ENCODE measurements at places on chromosomes 3 and 15.

- no peak for DNase-seq
These were observed 11.7 kb downstream of the SH2D7 start for GRCh38 chr15:78104119-78104479.

GRCh38 chr3:177647341-177647740 lies 450.1 kb upstream of the TBL1XR1 start:
- no peak for DNase-seq

- no peak for DNase-seq
These were observed 267.2 kb downstream of the GABRG3 start for GRCh38 chr15:27238209-27238608.

- DNase-seq = no peak
These were observed 54.0 kb upstream of the MYZAP start for GRCh38 chr15:57537488-57538264.

GRCh38 chr15:88664151-88664778 lies 25.4 kb downstream of the ISG20 start:
- DNase-seq = no peak

GRCh38 chr15:74773329-74773728 lies 8.6 kb upstream of the CSK start:
- no peak for DNase-seq

- no peak for DNase-seq
These were observed 3.4 kb downstream of the PARP9 start for GRCh38 chr3:122560680-122561079.

DNA sequence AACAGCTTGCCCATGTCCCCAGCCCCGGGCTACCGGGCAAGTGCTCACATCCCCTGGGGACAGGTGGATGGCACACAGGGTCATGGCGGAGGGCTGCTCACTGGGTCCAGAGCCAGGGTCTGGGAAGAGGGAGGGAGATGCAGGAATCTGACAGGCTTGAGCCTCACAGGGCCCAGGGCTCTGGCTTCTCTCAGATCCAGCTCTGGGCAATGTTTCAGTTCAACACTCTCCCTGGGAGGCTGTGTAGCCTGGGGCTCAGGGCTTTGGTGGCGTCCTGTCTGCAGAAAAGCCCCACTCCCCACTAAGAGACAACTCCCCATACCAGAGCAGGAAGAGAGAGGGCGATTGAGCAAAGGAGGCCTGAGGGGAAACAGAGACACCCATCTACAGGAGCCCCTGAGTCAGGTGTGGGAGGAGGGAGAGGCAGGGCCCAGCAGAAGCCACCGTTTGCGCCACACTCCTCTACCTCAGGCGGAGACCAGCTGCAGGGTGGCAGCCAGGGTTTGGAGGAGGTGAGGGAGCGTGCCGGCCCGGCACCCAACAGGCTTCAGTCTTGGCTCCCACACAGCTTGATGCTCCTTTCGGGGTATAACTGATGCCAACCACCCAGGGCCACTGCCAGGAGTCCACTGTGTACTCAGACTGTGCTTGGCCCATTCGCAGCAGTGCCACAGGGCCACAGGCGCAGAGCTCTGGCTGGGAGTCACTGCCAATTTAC lies 16.8 kb upstream of the SRP14 start:
- no peak for DNase-seq

GRCh38 chr3:65641045-65641444 lies 397.7 kb downstream of the MAGI1 start:
- DNase-seq = no peak

- no peak for DNase-seq
These were observed 156.4 kb upstream of the FRMD4B start for GRCh38 chr3:69542089-69542804.

DNA sequence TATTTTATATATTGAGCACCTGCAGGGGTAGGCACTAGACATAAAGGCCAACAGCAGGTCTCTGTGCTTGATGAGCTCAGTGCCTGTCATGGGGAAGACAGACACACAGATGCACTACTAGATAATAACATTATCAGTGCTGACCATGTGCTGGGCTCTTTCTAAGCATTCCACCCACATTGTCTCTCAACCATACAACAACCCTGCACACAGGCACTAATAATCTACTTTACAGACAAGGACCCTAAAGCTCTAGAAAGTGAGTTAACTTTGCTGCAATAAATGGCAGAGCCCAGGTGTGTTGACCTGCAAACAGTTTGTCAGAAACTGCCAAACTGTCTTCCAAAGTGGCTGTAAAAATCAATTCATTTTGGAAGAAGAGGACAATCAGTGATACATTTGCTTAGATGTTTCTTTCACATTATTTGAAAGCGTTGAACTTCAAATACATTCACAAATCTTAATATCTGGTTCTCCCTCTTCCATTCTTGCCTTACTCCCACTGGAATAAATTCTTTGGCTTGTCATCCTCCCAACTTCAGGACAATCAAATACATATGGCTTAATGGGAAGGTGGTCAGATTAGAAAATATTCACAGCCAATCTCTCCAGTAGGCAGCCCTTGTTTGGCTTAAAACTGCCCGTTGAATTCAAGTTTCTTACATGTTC lies 11.0 kb upstream of the PP2D1 start:
- DNase-seq = no peak

DNA sequence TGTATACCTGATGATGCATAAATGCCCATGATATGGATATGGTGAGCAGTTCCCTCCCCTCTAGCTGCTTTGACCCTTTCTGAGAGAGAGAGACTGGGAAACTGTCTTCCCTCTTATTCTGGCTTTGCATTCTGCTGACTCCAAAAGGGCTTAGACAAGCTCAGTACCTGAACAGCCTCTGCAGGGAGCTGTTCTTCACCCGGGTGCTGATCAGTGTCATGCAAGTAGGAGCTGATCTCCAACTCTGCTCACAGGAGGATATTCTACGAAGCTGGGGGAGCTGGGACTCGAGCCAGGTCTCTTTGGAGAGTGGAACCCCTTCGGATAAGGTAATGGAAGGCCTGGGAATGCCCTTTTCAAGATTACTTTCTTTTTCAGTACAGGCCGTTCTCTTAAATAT lies 237.1 kb downstream of the RYR3 start:
- no peak for DNase-seq

DNA sequence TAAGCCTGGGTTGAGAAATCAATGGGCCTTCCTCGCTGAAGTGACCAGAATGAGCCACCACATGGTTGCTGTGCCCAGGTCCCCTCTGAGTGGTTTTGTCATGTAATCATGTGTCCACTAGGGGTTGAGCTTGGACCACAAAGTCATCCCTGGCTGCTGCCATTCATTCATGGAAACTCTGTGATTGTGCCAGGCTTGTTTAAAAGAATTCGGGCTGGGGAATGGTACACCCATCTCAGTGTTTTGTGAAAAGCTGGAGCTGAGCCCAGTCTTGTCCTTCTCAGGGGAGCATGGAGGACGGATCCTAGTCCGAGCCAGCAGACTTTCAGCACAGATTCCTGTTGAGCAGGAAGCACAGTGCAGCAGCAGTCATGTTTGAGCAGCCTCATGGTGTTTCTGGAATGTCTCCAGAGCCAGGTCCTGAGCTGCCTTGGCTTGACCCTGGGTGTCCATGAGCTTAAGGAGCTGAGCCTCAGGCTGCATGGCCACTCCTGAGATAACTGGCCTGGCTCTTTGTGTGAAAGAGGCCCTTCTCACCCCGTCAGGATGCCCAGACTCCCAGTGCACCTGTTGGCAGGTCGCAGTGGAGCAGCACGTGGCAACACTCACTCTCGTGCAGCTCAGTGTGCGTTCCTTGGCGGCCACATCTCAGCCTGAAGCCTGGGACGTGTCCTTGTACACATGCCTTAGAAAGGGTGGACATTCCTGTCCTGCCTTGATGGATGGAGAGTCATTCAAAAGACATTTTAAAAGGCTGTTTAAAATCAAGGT lies 260.3 kb upstream of the TPM1 start:
- no peak for DNase-seq

- DNase-seq = no peak
These were observed 67.7 kb downstream of the CERS3 start for GRCh38 chr15:100461049-100461448.

- DNase-seq = no peak
These were observed 31.6 kb upstream of the PCSK6 start for GRCh38 chr15:101521069-101521468.

DNA sequence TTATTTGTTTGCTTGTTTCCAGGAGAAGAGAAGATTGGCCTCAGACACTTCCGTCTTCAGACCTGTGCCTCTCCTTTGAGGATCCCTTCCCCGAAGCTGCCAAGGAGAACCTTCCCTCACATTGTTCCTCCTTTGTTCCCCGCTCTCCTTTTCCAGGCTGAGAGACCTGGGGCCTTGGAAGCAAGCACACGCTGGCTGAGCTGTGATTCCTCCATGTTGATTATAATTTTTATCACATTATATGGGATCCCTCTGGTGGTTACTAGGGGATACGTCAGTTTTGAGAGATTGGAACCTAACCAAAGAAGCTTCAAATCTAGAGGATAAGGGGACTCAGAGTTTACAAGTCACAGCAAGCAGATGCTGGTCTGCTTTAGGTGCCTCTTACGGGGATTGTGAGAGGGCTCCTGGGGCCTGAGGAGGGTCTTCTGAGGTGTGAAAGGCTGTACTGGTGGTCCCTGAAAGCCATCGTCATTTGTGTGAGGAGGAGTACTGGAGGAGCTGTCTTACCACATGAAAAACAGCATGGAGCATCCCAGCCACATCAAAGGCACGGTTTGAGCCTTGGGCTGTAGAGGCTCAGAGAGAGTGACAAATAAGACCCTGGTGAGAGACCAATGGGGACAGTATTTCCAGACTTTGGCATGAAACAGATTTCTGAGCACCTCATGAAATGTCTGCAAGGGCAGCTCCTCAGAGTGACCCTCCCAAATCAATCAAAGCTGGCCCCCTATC lies 760.1 kb upstream of the CFAP20DC start:
- DNase-seq = no peak

- no peak for DNase-seq
These were observed 27.5 kb downstream of the PLOD2 start for GRCh38 chr3:146133441-146133840.

DNA sequence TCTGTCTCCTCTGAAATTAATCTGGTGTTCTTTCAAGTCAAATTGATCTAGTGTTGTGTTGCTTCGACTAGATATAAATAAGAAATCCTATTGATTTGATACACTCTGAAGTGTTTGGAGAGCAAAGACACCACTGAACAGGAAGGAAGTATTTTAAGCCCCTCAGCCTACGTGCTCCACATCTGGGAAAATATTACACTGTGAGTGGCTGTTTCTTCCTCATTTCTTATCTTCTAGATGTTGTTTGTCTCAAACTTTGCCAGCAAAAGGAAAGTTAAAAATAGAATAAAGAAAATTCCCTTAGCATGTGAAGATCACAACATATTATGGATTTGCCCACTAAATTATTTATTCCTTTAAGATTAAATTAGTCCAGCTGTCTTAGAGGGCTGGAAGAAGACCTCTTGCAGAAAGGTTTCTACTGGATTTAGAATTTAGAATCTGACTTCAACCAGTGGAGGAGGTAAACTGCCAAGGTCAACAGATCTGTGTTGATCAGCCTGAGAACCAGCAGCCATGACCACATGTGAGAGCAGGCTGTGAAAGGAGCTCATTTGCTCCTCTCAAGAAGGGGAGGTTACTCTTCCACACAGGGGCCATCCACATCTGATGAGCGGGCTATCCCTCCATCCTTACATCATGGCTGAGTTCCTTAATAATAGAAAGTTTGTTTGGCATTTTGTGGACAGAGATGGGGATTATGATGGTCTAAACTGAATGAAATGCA lies 46.3 kb upstream of the ACKR4 start:
- DNase-seq = no peak

DNA sequence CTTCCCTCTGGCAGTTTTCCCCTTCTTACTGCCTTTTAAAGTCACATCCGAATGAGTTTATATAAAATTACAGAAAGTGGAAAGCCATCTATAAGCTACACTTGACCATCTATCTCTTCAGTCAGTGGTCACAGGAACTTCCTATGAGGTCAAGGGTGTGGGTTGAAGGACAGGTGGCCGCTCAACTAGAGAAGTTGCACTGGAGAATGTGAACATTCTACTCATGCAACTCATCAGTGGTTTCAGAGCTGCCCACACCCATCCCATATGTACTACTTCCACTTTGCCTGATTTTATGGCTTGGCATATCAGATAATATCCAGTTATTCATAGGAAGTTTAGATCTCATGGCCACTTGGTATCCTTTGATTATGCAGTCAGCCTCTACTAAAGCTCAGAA lies 57.4 kb upstream of the TMEM158 start:
- DNase-seq = no peak

DNA sequence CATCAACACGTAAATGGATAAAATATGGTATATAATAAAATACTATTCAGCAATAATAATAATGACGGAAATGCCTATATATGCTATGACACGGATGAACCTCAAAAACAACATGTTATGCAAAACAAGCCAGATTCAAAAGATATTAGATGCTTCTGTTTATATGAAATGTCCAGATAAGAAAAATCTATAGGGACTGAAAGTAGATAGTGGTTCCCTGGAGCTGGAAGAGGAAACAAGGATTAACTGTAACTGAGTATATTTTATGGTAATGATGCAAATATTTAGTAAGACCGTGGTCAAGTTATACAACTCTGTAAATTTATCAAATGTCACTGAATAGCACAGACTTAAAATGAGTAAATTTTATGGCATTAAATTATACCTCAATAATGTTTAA lies 25.8 kb upstream of the WDR49 start:
- no peak for DNase-seq

DNA sequence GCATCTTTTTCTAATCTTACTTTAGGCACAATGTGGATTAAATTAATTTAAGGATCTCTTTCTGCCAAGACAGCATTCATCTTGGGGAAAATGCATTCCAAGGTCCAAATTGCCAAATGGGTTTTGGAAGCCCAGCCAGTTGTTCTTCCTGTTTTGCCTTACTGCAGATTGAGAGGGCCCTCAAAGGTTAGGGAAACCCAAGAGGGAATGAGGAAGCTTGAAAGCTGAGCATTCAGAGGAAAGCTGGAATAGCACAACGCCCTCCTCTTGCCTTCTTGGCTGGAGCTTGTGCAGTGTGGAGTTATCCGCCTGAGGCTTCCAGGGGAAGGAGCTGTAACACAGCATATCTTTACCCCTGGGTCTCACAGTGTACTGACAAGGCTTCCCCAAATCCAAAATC lies 18.2 kb upstream of the SACM1L start:
- no peak for DNase-seq

DNA sequence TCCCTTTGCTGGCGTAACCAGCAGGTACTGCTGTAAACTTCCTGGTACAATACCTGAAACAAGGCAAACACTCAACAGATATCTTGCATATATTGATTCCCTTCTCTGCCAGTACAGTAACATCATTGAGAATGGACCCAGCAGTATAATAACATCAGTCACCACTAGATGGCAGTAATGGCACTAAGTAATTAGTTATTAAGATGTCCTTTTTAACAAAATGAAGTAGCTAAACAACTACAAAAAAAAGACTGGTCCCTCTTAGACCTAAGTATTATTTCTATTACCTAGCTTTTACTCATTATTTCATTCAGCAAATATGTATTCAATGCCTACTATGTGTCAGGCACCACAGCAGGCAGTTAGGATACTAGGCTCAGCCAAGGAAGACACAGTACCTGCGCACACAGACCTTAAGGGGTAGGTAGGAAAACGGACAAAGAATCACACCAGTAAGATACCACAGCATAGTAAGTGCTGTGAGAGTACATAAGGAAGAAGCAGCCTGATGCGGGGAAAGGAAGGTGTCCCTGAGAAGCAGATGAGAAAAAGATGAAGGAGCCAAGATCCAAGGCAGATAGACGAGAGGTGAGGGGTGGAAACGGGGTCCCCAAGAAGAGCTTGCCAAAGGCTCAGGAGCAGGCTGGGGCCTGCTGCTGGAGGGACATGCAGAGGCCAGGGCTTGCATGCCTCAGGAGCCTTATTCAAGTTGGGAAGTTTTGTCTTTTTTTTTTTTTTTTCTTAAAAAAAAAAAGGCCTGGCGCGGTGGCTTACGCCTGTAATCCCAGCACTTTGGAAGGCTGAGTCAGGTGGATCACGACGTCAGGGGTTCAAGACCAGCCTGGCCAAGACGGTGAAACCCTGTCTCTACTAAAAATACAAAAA lies 102.7 kb upstream of the CHD2 start:
- DNase-seq = no peak
